Thymus (tissue), 14 donors: ENCODE measurements at places on chromosomes 1 and 21.

GRCh38 chr1:84701376-84701775 is 11.1 kb upstream of the SSX2IP start:
- no peak for DNase-seq

DNA sequence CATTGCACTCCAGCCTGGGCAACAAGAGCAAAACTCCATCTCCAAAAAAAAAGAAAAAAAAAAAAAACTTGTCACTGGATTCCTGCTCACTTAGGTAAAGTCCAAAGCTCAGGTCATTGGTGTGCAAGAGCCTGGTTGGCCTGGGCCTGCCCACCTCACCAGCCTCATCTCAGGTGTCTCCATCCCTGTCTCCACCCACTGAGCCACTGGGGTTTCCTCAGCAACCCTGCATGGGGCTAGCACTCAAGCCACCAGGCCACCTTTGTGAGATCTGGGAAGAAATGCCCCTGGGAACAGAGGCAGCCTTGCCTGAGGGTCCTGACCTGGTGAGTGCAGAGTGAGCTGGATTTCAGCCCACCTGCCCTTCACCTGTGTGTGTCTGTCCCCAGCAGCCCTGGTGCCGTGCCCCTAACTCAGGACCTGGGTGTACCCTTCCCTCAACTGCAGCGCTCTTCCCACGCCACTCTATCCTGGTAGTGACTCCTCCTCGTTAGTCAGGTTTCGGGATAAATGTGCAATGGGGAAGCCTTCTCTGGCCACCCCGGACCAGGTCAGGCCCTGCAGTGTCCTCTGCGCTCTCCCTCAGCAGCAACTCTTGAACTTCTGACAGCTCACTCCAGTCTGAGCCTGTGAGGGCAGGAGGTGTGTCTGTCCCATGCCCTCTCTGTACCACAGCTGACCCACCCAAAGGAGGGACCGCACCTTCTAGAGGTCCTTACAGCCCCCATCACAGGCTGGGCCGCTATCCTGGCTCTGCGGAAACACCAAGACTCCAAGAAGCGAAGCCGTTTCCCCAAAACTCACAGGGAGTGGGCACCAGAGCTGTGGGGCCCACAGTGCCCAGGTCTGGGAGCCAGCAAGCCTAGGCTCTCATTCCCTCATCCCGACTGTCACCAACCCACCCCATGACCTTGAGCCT is 3.3 kb downstream of the PDZK1IP1 start:
- no peak for DNase-seq

GRCh38 chr1:115911294-115911693 is 65.0 kb upstream of the SLC22A15 start:
- peak; percentile 21 for DNase-seq

- DNase-seq: peak; percentile 11
Observed at GRCh38 chr1:167273027-167273800, 52.5 kb downstream of the POU2F1 start.

DNA sequence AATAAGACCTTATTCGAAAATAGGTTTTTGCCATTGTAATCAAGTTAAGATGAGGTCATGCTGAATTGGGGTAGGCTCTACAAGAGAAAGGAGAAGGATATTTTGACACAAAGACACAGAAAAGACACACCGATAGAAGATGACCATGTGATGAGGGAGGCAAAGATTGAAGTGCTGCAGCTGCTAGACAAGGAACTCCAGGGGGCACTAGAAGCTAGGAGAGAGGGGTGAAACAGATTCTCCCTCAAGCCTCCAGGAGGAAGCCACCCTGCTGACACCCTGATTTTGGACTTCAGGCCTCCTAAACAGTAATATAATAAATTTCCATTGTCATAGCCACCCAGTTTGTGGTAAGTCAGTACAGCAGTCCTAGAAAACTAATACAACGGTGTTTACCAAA is 506.8 kb upstream of the CAMK1G start:
- no peak for DNase-seq

DNA sequence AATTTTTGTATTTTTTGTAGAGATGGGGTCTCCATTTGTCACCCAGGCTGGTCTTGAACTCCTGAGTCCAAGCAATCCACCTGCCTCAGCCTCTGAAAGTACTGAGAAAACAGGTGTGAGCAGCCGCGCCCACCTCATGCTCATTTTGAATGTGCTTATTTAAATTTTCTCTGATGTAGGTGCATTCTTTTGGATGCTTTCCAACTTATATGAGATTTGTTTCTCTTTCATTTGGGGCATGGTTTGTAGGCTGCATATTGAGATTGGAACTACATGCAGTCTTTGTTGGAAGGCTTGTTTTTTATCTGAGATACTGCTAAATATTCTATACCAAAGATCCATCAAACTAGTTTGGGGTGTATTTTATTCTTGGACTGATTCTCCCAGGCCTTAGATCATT is 81.0 kb upstream of the IVNS1ABP start:
- DNase-seq: no peak

- no peak for DNase-seq
Observed at GRCh38 chr21:36461918-36462486, 17.9 kb downstream of the CLDN14 start.

- no peak for DNase-seq
Observed at GRCh38 chr1:116721451-116722007, 32.7 kb upstream of the CD2 start.

DNA sequence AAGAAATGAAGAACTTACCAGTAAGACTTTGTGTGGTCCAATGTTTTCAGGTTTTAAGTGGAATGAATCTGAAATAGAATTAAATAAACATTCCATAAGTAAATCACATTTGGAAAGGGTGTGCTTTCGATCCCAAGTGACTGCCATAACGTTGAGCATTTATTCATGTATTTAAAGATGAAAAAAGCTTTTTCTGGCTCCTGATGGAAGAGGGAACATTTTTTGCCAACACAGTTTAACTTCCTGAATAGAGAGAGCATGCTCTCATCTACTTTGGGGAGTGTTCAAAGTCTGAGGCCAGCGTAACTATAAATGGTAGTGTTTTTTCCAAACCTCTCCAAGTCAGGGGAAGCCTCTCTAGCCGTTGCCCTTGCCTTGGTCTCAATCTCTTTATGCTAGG is 55.8 kb downstream of the GNG12 start:
- DNase-seq: no peak

GRCh38 chr1:57222307-57222706 is 201.6 kb downstream of the DAB1 start:
- DNase-seq: no peak

GRCh38 chr21:45420061-45421041 is 15.4 kb downstream of the COL18A1 start:
- no peak for DNase-seq

DNA sequence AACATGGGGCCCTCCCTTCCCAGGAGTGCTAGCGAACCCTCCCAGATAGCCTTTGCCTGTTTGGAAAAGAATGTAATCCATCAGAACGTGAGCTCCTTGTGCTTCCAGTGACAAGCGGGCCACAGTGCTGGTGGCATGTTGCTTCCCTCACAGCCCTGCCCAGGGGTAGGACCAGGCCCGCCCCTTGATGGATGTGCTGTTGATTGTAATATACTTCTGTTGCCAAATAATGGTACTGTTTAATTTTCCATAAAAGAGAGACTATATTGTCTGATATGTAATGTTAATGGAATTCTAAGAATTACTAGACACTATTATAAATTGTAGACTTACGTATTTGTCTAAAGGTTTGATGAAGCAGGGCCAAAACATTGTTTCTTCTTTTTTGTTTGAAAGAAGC is 16.4 kb downstream of the ATP5PO start:
- DNase-seq: no peak

DNA sequence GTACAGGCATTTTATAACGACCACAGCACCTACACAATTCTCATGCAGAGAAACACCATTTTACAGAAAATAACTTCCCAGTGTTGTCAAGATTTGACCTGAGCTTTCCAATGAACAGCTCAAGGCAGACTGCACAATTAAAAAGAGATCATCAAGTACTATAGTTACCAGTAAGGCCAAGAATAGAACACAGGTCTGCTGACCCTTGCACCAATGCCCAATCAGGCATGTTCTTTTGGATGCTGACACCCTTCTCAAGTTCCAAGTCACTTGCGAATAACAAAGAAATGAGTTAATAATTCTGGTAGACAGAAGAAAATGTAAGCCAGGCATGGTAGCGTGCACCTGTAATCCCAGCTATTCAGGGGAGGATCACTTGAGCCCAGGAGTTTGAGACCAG is 101.9 kb downstream of the SLC45A1 start:
- DNase-seq: no peak

DNA sequence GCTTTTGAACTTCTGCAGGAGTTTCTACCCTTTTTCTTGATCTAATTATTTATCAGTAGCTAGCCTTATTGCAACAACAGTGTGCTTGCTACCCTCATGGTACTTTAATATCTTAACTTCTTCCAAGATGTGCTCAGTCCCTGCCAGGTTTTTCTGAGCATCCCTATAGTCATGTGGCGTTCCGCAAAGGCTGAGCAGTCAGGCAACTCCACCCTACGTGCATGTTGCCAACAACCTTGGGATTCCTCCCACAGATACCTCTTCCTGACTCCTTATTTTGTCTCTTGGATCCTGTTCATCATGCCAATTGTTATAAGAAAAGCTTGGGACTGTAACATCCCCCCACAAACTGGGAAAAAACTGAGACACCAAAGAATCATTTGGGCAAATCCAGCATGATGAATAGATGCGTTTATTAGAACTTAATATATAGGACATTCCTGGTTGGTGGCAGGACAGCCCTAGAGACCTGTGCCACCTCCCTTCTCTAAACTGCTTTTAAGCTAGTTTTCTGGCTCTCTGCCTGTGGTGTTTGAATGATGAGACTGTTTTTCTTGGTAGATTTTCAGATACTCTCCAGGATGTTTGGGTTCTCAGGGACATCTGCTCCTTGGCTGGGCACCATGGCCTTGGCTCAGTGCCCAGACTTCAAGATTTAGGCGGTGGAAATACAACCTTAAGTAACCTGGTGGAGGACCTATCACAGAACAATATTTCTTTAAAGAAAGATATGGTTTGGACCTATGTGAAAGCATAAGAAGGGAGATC is 27.1 kb upstream of the KCTD3 start:
- no peak for DNase-seq

- DNase-seq: no peak
Observed at GRCh38 chr1:70760154-70760553, 287.5 kb downstream of the PTGER3 start.

GRCh38 chr1:97108179-97108578 is 386.6 kb downstream of the PTBP2 start:
- DNase-seq: no peak

DNA sequence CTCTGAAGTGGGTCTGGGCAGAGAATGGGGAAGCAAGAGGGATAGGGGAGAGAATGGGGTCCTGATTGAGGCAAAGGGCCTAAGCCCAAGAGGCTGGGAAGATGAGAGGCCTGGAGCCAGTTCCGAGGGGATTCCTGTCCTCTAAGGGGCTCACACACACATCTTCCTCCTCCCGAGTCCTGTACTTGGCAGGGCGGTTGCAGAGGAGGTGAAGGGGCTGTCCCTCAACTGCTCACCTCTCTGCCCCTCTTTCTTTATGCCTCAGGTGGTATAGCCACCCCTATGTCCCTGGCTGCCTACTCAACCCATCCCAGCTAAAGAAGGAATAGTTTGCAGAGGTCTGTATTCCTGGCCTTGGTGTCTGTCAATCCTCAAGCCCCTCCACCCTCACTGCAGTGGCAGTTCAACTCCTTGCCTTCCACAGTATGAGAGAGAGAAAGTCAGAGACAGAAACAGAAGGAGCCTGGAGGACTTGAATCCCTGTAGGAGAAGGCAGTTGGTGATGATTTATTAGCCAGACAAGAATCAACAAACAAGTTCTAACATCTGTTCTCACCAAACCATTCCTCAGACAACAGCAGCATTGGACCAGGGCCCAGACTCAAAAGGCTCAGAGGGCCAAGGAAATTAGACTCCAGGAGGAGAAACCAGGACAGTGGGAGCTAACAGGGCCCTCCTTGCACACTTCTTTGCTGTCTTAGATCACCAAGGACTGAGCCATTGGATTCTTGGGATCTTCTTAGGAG is 10.7 kb downstream of the SH2D2A start:
- no peak for DNase-seq

GRCh38 chr1:79896140-79896539 is 889.6 kb upstream of the ADGRL4 start:
- DNase-seq: no peak

GRCh38 chr1:208528578-208529240 is 284.5 kb upstream of the PLXNA2 start:
- no peak for DNase-seq

DNA sequence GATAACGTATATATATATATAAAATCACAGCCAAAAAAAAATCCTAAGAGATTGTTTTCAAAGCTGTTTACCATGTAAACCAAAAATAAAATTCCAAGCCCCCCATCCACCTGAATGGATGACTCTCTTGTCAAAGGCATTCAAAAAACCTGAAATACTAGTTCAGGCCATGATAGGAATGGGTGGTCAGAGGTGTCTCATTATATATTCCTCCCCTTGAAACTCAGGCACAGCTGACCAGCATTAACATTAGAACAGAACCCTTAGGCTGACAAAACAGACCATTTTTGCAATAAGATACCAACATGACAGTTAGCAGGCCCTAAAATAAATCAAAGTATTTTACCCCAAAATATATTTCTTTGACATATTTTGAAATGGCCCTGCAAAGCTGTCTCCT is 122.5 kb downstream of the DNM3 start:
- no peak for DNase-seq

- no peak for DNase-seq
Observed at GRCh38 chr1:92679980-92680379, 104.9 kb downstream of the EVI5 start.

GRCh38 chr1:30613188-30613587 is 110.2 kb downstream of the MATN1 start:
- no peak for DNase-seq

DNA sequence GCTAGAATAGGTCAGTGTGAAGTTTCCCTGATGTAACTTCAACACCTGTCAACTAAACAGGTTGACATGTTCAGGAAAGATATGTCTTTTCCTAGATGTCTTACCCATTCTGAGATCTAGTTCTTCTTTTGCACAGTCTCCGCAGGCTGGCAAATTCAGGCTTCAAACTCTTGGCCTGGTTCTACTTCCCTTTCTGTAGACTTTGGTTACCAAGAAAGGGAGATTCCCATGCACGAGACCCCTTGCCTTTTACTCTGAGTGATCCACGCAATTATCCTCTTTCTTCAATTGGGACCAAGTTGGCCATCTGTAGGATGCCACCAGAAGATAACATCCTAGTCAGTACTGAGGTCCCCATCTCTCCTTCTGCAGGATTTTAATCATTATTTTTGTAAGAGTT is 2.0 kb downstream of the CFAP45 start:
- DNase-seq: no peak

DNA sequence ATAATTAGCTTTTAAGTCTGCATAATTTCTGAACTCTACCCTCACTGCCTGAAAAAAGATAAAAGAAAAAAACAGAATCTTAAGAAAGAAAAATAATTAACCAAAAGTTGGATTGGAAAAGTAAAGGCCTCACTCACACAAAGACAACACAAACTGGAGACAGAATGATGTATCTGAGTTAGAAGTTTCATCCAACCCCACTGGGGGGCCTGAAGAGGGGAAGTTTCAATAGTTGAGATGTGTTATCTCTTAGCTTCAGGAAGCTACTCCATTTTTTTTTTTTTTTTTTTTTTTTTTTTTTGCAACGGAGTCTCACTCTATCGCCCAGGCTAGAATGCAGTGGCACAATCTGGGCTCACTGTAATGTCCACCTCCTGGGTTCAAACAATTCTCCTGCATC is 19.9 kb downstream of the SYDE2 start:
- no peak for DNase-seq
